ENCODE measurements at places on chromosomes 7 and 10.

DNA sequence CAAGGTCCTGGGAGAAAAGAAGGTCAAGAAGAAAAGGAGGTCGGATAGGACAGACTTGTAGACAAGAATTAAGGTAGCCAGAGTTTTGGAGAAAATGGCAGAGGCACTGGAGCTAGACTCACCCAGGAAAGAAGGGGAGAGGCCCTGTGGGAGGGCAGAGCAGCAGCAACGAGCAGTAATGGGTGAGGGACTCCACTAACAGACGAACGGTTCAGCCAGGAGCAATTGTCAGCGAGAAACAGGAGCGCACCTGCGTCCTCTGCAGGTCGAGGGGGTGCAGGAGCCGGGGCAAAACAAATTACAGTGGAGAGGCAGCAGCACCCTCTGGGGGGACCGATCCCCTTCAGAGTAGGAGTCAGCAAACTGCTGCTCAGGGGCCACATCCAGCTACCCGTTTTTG is 18.5 kb upstream of the IGFBP3 start:
- DNase-seq: no peak

DNA sequence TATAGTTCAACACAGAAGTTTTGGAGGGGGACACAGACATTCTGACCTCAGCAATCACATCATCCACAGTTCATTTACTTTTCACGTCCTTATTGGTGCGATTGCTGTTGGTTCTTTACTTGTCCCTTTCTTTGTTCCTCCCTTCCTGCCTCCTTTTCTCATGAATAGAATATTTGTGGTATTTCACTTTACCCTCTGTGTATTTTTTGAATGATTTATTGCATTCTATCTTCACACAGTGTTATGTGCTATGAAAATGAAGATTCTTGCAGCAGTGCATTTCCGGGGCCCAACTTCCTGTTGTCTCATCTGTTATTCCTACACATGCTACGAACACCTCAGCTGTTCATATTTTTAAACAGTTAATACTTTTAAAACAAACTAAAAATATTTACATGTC is 179.6 kb downstream of the ZMYND11 start:
- no peak for DNase-seq

DNA sequence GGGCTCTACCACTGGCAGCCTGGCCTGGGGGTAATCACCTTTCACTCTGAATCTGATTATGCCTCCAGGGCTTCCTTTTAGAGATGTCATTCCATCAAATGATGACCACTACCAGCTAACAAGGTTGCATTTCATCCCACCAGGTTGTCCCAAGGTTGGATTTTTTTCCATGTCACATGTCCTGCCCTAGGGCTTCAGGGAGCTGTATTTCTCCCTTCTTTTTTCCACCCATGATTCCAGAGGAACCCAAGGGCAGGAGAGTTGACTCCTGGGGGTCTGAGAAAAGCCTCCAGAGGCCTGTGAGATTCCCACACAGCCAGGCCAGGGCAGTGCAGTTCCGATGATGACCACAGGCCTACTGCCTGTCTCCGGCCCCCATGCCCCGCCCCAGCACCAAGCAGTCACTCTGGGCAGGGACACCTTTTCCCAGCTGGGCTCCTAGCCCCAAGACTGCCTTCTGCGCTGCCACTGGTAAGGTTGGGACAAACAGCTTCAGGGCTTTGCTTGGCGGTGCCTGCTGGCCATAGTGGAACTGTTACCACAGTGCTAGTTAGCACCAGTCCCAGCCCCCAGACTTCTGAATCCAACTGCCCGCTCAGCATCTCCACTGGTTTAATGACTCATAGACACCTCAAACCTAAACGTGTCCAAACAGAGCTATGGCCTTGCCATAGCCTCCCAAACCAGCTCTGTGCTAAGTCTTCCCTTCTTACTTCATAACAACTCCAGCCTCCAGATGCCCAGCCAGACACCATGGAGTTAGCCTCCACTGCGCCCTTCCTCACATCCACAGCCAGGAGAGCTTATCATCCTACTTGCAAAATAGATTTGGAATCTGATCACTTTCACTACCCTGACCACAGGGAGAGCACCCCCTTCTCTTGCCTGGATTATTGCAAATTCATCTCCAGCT is 133.7 kb downstream of the ARHGAP22 start:
- DNase-seq: no peak

- no peak for DNase-seq
Measured at GRCh38 chr10:42969909-42970308, 107.0 kb upstream of the RET start.

GRCh38 chr10:103762916-103763315 is 92.5 kb downstream of the SH3PXD2A start:
- no peak for DNase-seq

DNA sequence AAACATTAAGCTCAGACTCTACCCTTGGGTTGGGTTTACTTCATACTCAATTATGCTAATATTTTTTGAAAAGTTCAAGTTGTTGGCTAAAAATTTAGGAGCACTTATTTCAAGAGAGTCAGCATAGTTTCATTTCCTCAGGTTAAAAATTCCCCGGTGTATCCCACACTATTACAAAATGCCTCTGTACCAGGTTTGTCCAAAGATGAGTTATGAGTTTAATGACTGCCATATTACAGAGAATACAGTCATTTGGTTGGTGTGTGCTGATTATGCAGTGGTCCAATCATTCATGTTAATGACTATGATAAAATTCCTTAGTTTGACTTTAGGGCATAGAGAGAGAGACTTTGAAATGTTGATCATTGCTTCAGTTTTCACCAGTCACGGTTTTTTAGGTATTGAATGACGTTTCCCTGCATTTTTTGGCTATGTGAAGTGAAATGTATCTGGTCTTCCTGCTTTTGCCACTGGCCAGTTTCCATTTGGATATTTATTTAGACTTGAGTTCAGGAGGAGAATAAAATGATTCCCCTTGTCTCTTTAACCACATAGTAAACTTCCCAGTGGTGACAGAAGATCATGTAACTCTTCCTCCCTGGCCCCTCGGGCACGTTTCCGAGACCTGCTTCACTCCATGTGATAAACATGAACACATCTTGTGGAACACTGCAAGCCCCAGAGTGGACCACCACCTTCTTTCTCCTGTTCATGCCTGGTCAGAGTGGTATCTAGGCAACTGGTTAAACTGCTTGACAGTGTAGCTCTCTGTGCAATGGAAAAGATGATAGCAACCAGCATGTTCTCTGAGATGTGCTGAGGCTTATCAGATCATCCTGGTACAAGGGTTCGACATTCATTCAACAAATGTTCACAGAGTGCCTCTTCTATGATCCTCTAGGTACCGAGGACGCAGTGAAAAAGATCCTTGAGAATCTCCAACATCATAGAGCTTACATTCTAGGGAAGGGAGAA is 153.6 kb downstream of the CACNB2 start:
- DNase-seq: no peak

DNA sequence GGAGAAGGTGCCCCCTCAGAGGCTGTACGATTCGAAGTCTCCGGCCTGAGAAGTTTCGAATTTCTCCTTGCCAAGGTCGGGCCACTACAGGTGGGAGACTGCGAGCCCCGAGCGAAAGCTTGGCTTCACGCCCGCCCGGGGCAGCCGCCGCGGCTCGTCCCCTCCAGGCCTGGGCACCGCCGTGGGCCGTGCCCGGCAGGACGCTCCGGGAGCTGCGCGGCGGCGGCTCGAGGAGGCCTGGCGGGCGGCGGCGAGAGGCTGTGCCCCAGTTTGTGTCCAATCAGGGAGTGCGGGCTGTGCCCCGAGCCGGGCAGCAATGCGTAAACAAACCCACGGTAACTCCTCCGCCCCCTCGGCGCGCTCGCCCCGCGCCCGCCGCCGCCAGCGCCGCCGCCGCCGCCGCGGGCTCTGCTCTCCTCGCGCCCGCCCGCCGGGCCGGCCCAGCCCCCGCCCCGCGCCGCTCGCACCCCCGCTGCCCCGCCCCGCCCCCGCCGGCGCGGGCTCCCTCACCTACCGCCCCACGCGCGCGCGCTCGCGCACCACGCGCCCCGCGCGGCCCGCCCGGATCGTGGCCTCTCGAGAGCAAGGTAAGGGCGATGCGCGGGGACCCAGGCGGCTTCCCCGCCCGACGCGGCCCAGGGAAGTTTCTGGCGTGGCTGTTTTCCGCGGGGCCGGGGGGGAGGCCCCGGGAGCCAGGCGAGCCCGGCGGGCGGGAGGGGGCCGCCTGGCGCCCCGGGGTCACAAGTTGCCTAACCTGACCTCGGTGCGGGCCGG is 57.8 kb upstream of the PCGF5 start:
- peak; percentile 40 for DNase-seq

- no peak for DNase-seq
Measured at GRCh38 chr10:35140727-35141126, 14.1 kb downstream of the CREM start.

DNA sequence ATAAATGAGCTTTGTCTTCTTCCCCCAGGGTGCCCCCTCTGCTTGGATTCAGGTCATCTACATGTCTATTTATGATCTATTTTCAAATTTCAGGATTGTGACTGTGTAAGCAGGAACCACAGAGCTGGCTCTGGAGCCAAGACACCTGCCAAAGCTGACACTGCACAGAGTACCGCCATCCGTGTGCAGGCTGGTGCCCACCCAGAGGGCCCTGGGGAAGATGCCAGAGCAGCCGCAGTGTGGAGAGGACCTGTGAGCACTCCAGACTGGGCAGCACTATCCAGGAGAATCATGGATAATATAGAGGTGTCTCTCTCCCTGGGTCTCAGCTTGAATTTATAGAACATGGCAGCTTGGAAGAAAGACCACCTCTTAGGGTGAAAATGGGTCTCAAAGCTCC is 577.5 kb downstream of the GRID1 start:
- no peak for DNase-seq

DNA sequence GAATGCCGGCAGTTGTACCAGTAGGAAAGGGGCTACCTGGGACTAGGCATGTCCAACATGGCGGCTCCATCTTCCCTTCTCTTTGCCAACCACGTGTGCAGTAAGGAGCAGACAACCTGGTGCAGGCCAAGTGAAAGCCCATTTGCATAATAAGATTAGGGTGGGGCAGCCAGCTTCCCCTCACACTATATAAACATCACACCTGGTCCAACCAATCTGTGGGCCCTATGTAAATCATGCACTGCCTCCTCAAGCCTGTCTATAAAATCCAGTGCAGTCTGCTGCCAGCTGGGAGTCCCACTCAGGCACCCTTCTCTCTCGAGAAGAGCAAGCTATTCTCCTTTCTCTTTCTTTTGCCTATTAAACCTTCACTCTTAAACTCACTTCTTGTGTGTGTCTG is 429.3 kb downstream of the CALN1 start:
- no peak for DNase-seq

DNA sequence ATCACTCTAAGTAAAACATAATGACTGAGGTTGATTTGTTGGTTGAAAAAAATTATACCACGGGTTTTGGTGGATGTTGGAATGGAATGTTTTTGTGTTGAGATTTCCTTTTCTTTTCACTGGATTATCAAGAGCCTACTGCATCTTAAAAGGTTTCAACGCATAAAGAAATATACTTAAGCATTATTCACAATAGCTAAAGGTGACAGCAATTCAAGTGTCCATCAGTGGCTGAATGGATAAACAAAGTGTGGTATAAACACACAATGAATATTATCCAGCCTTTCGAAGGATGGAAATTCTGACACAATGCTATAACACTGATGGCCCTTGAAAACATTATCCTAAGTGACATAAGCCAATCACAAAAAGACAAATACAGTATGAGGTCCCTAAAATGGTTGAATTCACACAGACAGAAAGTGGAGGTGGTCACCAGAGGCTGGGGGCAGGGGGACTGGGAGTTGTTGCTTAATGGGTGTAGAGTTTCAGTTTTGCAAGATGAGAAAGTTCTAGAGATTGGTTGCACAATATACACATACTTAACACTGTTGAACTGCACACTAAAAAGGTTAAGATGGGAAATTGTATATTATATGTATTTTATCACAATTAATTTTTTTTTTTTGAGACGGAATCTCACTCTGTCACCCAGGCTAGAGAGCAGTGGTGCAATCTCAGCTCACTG is 122.3 kb downstream of the NRP1 start:
- DNase-seq: no peak

DNA sequence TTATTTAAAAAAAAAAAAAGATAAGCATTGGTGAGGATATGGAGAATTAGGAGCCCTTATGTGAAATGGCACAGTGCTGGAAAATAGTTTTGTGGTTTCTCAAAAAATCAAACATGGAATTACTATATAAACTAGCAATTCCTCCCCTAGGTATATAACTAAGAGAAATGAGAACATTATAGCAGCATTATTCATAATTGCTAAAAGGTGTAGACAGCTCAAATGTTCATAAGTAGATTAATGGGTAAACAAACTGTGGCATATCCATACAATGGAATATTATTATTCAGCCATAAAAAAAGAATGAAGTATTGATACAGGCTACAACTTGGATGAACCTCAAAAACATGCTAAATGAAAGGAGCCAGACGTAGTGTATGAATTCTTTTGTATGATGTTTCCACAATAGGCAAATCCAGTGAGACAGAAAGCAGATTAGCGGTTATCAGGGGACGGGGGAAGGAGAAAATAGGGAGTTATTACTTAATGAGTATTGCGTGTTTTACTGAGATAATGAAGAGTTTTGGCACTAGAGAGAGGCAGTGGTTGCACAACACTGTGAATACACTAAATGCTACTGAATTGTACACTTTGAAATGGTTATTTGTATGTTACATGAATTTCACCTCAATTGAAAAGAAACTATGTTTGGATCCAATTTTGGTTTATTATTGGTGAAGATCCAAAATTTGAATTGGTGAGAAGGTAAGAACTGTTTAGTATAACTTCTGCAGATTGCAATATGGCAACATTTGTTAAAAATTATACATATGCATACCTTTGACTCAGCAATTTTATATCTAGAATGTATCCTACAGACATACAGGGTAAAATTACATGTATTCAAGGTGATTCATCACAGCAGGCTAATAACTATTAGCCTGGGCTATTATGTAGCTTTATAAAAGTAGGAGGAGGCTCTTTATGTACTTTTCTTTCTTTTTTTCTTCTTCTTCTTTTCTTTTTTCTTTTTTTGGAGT is 69.7 kb downstream of the VCL start:
- peak; percentile 52 for DNase-seq
